ENCODE measurements at places on chromosomes 1 and 21. TPM values are rescaled to one million over a fixed set of nuclear protein-coding genes. Genes with fewer than 3 reads are reported as not detected.

- ATAC-seq, result no peak
Observed at GRCh38 chr1:47433477-47434050, 4.3 kb upstream of the FOXD2 start.

DNA sequence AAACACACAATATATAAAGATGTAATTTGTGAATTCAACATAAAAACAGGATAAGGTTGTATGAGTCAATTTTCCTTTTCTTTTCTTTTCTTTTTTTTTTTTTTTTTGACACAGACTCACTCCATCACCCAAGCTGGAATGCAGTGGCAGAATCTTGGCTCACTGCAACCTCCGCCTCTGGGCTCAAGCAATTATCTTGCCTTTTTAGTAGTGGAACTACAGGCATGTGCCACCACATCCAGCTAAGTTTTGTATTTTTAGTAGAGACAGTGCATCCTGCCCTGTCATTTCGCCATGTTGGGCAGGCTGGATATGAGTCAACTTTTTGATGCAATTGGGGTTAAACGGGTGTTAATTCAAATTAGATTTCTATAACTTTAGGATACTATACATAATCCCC is 10.3 kb upstream of the SPRR2B start:
- ATAC-seq, result no peak

DNA sequence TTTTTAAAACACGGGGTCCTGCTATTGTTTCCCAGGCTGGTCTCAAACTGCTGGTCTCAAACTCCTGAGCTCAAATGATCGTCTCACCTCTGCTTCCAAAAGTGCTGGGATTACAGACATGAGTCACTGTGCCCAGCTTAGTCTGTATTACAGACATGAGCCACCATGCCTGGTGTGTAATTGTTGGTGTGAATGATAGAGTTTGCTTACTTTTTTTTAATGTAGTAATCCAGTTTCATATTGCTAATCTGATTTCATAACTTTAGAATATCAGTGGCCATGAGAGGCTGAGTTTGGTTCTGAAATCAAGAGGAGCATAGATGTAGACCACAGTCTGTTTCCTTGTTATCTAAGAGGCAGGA is 3.4 kb downstream of the EPB41 start:
- ATAC-seq, result peak; percentile 53

- ATAC-seq, result peak; percentile 39
Observed at GRCh38 chr1:114979278-114979891, 50.2 kb upstream of the TSHB start.

DNA sequence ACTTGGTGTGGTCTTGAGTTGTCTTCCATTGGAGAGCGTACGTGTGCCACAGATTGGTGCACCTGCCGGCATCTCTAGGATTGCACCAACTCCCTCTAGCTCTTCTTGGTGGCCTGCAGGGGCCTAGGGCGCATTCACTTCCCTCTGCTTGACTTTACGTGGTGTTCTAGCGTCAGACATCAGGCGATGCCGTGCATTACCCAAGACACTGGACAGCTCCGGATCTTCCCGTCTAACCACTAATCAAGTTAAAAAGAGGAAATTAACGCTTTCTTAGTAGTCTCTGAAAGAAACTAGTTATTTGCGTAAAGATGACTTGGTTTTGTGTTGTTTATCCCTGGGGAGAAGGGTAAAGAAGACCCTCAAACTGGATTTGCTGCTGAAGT is 510 bp upstream of the IL10RB start:
- ATAC-seq, result no peak

GRCh38 chr1:213876531-213876930 is 111.2 kb upstream of the PROX1 start:
- no peak for ATAC-seq

- no peak for ATAC-seq
Observed at GRCh38 chr1:203858055-203858454, 3.3 kb upstream of the SNRPE start.

DNA sequence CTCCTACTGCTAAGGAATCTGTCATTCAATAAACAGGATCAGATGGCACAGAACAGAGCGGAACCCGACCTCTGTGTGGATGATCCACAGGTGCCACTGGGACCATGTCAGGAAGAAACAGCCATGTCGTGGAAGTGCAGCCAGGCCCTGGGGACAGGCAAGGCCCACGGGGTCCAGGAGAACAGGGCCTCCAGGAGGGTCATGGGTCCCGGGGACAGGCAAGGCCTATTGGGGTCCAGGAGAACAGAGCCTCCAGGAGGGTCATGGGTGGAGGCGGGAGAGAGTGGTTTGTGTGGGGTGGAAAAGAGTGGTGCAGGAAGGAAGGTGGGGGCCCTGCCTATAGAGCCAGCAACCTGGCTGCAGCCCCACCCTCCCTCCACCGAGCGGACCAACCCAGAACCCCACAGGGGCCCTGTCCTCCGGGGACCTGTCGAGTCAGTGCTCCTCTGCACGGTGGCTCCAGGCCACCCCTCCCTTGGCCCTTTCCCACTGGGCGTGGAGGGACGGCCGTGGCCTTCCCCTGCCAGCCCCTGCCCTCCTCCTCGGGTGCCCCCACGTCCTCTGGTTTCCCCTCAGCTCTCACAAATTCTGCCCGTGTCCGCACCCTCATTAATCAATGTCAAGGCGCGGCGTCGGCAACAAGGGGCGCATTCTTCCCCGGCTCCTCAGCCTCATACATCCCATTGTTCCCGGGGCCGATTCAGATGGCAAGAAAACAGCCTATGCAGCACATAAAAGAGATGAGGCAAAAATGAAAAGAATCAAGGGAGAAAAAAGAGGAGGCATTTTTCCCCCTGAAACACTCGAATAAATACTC is 146.4 kb downstream of the PRDM16 start:
- no peak for ATAC-seq

DNA sequence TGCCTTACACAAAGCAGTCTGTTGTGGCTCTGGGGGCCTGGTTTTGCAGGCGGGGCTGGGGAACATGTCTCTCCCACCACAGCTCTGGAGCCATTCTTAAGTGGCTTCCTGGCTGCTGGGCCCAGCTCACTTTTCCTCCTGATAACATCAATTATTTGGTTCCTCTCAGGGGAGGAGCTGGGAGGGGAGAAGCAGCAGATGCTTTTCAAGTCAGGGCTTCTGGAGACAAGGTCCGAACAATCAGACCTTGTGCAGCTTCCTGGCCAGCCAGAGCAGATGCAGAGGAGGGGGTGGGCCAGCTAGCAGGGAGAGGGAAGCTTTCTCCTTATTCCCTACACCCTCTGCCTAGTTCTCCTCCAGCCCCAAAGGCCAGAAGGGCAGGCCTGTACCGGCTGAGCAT is 3.7 kb upstream of the PAQR6 start:
- no peak for ATAC-seq

DNA sequence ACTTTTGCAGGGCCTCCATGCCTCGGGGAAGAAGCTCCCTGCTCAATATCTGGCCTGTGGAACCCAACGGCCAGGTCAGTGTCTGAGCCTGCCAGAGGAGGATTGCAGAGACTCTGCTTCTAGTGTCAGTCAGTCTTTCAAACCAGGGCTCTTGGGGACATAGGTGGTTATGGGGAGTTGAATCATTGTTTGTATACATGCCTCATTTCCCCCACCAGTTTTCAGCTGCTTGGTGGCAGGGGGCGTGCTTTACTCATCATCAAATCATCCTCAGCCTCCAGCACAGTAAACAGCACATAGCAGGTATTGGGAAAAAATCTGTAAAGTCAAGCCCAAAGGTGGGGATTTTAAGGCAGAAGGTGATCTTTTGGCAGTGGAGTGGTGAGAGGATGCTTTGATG is 17.4 kb upstream of the FAM89A start:
- ATAC-seq, result peak; percentile 38

- ATAC-seq, result no peak
Observed at GRCh38 chr1:87615491-87615890, 286.8 kb downstream of the LMO4 start.

DNA sequence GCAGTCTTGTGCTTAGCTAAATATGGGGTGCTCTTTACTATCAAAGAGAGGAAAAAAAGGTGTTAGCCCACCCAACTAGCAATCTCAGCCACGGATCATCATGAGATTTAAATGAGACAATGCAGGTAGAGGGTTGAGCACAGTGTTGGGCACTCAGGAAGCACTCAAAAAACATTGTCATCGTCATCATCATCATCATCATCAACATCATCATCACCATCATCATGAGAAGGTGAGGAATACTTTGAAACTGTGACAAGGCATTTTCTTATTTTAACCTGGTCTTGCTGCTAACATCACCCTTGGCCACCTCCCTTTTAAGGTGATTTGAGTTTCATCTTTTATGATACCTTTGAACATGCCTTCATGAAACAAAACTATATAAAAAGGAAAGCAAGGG is 3.3 kb upstream of the MAPKAPK2 start:
- ATAC-seq, result no peak

DNA sequence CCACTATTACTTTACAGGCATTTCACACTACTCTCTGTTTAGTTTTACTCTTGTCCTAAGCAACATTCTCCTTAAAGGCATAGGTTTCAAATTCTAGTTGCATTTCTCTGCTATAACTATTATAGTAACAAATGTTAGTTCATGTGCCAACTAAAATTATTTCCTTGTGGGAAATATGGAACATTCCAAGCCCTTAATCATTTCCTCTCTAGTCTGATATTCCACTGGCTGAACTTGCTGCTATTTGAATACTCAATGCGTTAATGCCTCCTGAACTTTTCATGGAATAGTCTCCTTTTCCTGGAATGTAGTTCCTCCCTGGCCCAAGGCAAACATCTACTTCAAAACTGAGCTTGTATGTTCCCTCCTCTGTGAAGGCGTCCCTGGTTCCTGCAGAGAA is 19.3 kb upstream of the TBX19 start:
- ATAC-seq, result no peak

DNA sequence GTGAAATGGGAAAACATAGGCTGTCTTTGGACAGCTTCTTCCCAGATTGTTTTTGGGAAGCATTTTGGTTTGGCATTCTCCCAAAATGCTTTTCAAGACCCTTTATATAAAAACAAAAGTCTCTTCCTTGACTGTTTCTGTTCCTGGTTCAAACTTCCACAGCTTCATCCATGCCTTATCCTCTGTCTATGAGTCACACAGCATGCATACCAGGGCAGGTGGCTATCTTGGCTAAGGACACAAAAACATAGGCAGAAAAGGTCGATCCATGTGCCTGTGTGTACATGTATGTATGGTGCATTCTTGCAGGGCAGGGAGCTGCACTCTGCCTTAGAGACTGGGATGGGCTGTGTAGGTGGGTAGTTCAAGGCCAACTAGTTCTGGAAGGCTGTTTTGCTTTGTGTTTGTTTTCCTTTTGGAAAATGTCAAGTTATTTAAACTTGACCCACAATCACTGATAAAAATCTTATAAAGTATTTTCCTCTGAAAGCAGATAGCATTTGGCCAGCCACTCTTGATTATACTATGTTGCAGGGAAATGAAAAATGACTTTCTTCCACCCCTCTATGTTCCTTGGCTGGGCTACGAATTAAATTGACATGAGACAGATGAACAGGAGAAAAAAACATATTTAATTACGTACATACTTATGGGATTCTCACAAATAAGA is 437.0 kb downstream of the SIPA1L2 start:
- ATAC-seq, result no peak

DNA sequence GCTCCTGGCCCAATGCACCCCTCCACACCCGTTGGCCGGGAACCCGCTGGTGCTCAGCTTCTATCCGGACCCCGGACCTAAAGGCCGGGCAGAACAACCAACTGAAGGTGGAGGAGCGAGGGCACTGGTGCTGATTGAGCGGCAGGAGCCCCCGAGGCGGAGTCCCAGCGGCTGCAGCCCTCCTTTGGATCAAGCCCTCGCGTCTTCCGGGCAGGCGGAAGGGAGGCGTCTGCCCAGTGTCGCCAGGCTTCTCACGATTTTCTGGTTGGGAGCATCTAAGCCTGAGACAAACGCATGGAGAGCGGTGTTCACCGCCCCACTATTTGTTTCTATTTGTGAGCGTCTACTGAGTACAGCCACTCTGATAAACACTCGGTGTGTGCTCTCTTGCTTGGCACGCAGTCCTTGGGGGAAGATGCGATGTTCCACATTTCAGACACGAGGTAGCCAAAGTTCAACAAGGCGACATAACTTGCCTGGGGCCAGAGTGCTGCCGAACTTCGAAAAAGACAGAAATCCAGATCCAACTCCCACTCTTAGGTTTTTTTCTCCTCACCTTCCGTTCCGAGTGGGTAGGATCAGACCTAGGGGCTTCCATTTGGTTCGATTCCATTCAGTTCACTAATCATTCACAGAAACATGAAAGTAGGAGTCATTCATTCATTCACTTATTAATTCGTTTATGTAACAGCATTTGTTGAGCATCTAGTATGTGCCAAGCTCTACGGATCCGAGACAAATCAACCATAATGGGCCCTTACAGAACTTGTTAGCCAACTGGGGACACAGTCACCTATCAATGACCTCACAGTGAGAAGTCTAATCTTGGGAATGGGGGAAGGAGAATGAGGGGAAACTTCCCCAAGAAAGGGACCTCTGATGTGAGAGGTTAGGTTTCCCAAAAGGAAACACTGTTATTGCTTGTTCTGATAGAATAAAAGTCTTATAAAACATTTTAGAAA is 4.9 kb upstream of the DMRTA2 start:
- ATAC-seq, result no peak

GRCh38 chr1:46005594-46005993 is 126.8 kb downstream of the PIK3R3 start:
- ATAC-seq, result no peak

DNA sequence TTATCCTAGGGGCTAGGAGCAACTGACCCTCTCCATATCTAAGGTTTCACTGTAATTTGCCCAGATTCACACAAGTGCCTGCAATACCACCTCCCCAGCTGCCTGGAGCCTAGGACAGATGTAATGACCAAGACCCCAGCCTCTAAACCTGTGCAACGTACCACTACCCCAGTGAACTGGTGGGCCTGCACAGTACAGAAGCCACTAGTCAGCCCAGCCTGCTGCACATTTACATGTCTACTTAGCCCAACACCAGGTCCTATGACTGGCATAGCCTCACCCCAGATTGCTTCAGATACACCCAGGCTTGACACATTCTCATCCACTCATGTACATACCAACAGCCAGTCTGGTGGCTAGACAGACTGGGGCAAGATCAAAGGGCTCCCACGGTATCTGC is 1336.6 kb downstream of the BRINP3 start:
- ATAC-seq, result no peak

RBM11 gene
- 2.8 TPM for total RNA-seq

NBPF10 gene
- 3.4 TPM for total RNA-seq

SPTA1 gene
- total RNA-seq, result 0.42 TPM

IFI44 gene
- 25.8 TPM for total RNA-seq

C1QA gene
- not detected for total RNA-seq

RUNX3 gene
- total RNA-seq, result 145 TPM

ZBTB18 gene
- total RNA-seq, result 6.5 TPM

LCE2A gene
- not detected for total RNA-seq

KRTAP23-1 gene
- total RNA-seq, result not detected

CNR2 gene
- 0.08 TPM for total RNA-seq

ACTA1 gene
- total RNA-seq, result not detected

DNAH14 gene
- total RNA-seq, result 2.2 TPM

CA6 gene
- total RNA-seq, result 0.78 TPM

AGBL4 gene
- total RNA-seq, result not detected
